ENCODE measurements at places on chromosomes 4 and X.

DNA sequence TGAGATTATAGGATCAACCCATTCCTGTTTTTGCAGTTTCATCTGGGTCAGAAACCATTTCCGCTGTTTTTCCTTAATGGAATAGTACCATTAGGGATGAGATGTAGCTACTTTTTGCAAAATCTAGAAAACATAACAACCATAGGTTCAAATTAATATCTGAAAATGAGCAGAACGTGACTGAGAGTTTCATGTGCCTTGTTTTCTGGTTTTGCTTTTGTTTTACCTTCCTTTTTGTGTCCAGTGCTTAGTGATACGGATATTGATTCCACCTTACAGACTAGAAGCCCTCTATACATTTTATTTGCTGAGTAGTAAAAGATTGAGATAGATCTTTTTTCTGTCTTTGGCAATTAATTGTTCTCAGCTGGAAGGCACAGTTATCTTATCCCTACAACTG lies 46.5 kb downstream of the SNX25 start:
- no peak for DNase-seq

GRCh38 chrX:129980001-129980401 lies 2.4 kb upstream of the BCORL1 start:
- DNase-seq: no peak

- no peak for DNase-seq
These were observed 7.3 kb downstream of the PPP1R3F start for GRCh38 chrX:49276671-49277534.

DNA sequence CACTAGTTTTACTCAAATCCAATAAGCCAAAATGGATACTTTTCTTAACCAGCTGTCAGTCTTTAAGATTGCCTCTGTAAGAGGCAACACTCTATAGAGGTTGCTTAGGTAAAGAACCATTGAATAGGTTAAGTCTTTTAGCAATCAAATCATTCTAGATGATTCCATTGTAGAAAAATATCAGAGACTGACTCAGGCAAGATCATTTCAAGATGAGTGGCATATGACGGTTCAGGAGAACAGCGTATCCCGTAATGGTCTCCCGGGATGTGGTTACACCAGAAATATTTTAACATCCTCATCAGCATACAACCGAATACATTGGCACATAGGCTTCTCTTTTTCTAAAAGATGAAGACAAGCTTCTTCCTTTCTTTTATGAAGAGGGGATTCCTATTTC lies 641.7 kb upstream of the AGA start:
- DNase-seq: no peak

Measured in stimulated activated CD8-positive, alpha-beta memory T cell treated with anti-CD3 and anti-CD28 coated beads, Interleukin-15, amount 100 ng/mL, for 24 hours (primary cell).